ENCODE measurements at places on chromosomes 4 and X.

GRCh38 chrX:47093248-47093647 lies 15.0 kb downstream of the RGN start:
- no peak for DNase-seq

DNA sequence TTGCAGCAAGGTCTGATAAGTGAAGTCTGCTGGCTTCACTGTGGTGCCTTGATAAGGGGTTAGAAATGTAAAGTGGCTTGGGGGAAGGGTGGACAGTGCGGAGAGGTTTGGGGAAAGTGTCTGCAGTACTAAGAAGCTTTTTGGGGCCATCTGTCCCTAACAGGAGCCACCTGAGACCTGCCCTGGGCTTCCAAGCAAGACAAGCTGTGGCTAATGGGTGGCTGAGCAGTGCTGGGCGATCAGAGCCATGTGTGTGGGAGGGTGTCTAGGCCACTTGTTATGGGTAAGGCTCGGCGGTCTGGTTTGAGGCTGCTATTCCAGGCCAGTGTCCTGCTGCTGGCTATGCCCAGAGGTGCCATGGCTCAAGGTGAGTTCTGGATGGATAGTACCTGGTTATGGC lies 185.4 kb upstream of the MTMR8 start:
- DNase-seq, result no peak

GRCh38 chr4:3864742-3865721 lies 98.8 kb downstream of the ADRA2C start:
- no peak for DNase-seq

DNA sequence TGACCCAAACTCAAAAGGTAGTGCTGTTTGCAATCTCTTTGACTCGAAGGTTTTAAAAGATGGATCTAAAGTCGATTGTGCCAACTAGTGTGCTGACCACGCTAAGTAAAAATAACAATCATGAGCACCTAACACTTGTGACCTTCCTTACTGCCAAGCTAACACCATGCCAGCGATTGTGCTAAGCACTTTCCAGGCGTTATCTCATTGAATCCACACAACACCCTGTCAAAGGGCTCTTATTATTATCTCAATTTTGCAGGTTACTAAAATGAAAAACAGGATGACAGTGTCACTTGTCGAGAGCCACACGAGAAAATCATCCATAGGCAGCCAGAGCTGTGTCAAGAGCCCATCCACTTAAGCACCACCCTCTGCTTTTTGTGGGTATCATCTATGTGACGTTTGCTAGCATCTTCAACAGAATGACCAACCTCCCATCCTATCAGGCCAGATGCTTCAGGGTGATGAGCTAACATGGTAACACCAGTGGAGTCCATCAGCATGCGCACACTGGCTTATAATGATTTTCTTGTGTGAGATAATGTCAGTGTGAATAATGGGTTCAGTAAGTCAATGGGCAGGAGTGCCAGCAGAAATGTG lies 893 bp upstream of the GAB3 start:
- no peak for DNase-seq

DNA sequence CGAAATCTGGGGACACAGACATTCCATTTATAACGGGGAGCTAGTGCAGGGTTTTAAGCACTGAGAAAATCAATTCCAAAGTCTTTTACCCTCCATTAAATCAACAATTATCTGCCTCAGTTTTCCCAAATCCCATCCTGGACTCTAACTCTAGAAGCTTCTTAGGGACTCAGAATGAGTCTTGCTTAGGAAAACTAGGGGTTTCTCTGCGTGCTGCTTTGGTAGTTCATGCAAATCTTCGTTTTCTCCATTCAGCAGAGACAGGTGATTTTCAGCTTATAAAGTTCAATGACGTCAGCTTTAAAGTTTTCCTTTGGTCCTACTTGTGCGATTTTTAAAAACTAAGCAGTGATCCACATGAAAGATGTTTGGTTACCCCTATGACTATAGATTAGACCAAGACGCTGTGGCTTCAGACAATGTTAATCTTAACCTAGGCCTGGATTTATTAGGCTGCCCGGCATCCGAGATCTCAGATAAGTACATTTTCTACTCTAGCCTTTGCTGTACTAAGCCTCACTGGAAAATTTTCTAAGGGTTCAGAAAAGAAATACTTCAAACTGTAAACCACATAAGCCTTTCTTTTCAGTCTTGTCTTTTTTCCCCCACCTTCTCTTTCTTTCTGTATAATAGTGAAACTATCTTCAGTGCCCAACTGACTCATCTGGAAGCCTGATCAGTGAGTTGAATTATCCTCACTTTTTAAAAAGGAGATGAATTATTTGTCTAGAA lies 121.4 kb upstream of the GATB start:
- no peak for DNase-seq

- no peak for DNase-seq
These were observed 60.8 kb downstream of the GRXCR1 start for GRCh38 chr4:42953321-42953720.

Measured in stimulated activated CD4-positive, alpha-beta T cell treated with anti-CD3 and anti-CD28 coated beads, Interleukin-12 subunit alpha, Interleukin-12 subunit beta, amount 100 ng/mL, for 24 hours (primary cell).